GM06990 (cell line): ENCODE measurements at places on chromosomes 6 and 20.
A peak's percentile ranks its signal among the peaks of the same experiment; 100 is the strongest.

- no peak for DNase-seq
Measured at GRCh38 chr20:17601957-17602356, 32.1 kb downstream of the DSTN start.

DNA sequence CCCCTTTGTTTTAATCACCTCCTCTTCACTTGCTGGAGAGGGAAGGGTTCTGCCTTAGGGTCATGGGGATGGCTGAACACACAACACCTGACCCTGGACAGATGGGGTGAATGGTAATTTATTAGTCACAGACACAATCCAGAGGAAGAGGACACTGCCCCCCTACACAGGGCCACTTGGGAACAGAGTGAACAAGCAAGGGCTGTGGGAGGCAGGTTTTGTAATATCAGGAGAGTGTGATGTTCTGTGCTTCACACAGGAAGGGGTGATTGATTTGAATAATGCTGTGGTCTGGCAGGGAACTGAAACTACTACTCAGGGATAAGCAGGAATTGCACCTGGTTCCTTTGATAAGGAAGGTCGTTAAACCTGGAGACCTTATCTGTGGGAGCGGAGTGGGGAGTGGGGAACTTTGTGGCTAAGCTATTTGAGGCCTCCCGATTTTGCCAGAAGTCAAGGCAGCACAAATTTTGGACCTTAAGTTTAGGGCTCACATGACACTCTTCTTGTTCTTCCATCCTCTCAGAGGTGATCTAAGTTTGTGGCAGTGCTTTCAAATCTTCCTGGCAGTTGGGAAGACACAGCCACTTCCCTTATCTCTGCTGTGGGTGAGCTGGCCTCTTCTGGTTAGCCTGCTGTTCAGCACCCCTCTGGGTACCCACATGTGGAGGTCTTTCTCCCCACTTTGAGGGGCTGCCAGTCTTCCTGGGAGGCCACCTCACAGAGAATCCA is 77.8 kb downstream of the CD164 start:
- DNase-seq = no peak

DNA sequence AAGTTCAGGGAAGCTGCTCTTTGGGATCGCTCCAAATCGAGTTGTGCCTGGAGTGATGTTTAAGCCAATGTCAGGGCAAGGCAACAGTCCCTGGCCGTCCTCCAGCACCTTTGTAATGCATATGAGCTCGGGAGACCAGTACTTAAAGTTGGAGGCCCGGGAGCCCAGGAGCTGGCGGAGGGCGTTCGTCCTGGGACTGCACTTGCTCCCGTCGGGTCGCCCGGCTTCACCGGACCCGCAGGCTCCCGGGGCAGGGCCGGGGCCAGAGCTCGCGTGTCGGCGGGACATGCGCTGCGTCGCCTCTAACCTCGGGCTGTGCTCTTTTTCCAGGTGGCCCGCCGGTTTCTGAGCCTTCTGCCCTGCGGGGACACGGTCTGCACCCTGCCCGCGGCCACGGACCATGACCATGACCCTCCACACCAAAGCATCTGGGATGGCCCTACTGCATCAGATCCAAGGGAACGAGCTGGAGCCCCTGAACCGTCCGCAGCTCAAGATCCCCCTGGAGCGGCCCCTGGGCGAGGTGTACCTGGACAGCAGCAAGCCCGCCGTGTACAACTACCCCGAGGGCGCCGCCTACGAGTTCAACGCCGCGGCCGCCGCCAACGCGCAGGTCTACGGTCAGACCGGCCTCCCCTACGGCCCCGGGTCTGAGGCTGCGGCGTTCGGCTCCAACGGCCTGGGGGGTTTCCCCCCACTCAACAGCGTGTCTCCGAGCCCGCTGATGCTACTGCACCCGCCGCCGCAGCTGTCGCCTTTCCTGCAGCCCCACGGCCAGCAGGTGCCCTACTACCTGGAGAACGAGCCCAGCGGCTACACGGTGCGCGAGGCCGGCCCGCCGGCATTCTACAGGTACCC is at the start of gene ESR1:
Gene ESR1 (plus strand): TSS at position 170 of the 858 bp plus-strand sequence. CDS start 231 bp downstream, at position 401.
- peak; percentile 39 for DNase-seq

DNA sequence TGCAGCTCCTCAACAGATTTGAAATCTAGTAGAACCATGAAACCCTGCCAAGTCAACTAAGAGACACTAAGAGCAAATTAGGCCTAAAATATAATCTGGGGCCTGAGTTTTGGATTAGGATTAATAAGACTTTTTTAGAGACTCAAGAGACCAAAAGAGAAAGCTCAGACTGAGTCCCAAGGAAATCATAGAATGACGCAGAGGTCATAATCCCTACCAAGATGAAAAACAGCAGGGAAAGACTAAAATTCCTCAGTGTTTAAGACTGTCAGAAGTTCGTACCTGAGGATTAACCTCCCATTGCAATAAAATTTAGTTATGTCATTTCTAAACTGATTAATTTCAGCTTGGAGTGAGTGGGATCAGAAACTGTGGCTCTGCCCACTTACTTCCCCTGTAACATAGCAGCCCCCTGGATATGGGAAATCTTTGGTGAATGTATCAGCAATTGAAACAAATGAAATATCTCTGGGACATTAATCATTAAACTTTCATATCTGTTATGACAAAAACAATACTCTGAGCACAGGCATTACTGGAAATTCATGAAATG is 200.3 kb downstream of the EDN1 start:
- no peak for DNase-seq

DNA sequence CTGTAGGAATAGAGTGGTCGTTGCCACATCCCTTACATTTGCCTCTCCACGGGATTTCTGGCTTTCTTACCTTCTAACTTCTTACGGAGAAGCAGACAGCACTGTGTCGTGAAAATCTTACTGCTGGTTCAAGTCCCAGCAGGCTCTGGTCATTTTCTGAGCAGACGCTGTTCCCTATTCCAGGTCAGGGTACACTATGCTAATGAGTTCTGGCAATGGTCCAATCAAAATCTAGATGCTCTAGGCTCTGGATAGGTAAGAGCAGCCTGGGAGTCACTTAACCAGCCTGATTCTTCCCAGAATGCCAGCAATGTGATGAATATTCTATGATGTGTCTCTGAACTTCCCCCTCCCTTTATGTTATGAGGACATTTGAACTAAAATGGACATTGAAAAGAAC is at the start of gene GCM1:
Gene GCM1 (minus strand): TSS at position 158 of the 400 bp plus-strand sequence. CDS start 3,209 bp downstream, outside the sequence.
- DNase-seq = no peak

DNA sequence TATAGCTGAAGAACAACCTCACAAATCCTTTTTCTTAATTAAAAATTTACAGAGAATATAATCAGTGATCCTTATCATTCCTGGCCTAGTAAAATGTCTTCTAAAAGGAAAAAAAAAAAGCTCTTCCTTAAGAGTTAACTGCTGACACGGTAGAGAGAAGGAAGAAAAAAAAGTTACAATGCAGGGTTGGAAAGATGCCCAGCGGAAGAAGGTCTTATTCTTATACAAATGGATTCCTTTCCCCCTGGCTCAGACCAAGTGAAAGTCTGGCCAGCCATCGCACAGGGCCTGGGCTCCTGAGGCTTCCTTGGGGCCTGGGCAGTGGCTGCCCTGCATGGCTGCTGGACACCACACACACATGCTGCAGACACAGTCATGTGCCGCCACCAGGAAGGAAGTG is 688.6 kb downstream of the TENT5A start:
- DNase-seq = no peak
